NK-92 treated with Interleukin-12 subunit alpha and Interleukin-12 subunit beta, amount 100 ng/mL, for 24 hours (cell line): ENCODE measurements at places on chromosomes 16 and 17.

DNA sequence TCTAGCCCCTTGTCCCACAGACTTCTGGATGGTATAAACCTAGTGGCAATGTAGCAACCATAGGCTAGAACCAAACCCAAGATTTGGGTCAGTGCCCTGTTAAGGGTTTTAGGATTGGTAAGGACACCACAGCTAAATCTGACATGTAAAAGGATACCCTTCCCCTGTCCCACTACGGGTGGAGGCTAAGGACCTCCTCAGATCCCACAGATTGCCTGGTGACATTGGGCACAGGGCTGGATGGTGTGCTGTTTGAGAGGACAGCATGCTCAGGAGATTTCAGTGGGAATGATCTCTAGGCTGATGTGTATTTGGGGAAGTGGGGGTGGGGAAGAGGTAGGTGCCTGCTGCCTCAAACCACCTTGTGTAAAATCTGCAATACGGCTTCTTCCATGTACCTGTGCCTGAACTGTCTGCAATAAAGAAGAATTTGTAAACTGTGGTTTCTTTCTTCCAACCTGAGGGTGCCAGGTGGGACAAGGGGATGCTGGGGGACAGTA, 671 bp upstream of the EDC4 start:
- DNase-seq: no peak

DNA sequence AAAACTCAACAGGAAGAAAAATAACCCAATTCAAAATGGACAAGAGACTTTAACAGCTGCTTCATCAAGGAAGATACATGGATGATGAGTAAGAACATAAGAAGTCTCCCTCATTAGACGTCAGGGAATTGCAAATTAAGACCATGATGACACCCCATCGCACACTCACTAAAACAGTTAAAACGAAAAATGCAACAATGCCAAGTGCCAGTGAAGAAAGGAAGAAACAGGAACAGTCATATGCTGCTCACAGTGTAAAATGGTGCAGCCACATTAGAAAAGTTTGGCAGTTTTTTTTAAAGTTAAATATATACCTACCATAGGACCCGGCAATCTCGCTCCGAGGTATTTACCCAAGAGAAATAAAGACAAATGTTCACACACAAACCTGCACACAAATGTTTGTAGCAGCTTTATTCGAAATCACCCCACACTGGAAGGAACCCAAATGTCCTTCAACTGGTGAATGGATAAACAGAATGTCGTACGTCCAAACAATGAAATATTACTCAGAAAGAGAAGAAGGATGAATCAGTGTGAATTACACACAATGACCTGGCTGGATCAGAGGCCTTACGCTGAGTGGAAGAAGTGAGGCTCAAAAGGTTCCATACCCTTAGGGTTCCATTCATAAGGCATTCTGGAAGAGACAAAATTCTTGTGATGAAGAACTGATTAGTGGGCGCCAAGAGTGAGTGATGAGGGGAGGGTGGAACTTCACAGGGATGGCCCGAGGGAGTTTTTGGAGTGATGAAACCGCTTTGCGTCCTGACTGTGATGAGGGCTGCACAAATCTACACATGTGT, 110.3 kb downstream of the C16orf95 start:
- DNase-seq: no peak

DNA sequence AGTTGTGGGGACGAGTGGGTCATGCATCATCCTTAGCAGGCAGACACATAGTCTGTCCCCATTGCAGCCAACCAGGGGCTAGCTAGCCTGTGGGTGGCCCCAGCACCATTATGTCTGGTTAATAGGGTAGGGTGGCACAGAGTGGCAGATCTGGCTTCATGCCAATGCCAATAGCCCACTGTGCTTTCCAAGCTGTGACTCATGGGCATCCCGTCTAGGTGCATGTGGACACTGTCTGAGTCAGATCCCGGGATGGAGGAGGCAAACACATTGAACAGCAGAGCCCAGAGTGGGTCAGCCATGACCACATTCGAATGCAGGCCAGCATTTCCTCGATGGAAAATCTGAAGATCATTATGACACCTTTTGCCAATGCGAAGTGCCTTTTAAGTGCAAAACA, 2.5 kb downstream of the HS3ST2 start:
- DNase-seq: no peak

DNA sequence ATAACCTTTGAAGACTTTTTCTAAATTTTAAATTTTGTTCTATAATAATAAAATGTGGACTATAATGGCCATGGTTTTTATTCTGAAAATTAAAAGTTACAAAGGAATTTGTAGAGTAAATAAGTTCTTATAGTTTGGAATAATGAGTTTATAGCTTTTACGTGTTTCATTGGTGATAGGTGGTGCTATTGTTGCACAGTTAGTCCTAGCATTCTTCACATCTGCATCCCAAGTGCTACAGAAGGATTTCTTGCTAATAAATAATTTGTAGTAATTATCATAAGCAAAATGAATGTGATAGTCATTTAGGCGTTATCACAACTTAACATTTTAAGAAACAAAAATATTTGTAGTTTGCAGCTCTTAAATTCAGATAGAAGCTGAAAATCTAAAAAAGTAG, 67.9 kb downstream of the BCAS3 start:
- DNase-seq: no peak

- DNase-seq: no peak
Observed at GRCh38 chr16:57646388-57647039, 18.1 kb downstream of the ADGRG1 start.

GRCh38 chr16:54320697-54321340, 34.2 kb upstream of the IRX3 start:
- no peak for DNase-seq

DNA sequence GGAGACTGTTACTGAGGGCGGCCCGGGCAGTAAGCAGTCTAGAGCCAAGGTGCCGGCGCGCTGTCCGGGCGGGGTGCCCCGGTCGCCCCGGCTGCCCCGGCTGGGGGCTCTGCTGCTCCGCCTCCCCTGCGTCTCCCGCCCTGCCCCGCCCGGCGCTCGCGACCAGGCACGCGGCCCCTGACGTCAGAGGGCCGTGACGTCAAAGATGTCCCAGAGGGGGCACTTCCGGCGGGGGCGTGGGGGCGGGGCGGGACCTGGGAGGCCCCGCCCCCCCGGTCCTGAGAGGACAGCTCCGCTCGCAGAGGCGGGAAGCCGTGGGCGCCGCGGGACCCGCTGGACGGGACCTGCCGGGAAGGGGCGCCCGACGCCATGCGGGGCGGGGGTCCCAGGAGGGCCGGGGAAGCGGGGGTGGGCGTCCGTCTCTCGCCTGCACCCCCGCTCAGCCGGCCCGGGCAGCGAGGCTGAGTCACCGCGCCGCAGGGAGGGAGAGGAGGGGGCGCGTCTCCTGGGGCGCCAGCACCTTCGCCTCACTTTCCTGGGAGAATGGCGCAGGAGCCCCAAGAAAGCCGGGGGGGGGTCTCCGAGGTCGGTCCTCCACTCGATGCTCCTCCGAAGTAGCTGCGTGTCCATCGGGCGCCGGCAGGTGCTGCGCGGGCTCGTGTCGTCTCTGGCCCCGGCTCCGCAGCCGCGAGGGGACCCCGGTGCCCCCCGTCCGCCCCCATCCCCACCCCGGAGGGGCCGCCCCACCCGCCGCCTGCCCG, 4.4 kb upstream of the HIC1 start:
- DNase-seq: no peak

DNA sequence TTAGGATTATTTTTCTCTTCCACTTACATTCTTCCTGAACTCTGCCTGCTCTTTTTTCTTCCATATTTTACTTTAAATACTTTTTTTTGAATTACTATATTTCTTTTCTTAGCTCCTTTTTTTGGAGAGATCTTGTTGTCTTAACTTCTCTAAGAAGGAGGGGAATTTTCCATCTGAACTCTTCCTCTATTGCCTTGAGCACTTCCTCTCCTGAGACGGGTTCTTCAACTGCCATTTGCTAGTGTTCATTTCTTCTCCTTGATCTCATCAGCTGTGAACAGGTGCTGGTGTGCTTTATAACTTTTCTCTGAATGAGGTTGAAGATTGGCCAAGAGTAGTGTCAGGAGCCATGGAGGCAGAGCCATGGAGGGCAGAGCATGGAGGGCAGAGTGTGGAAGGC, 15.1 kb upstream of the CD300LD start:
- DNase-seq: no peak

- DNase-seq: no peak
Observed at GRCh38 chr16:10999300-10999699, 54.9 kb downstream of the CLEC16A start.

- no peak for DNase-seq
Observed at GRCh38 chr17:43702637-43703036, 40.9 kb upstream of the MEOX1 start.

DNA sequence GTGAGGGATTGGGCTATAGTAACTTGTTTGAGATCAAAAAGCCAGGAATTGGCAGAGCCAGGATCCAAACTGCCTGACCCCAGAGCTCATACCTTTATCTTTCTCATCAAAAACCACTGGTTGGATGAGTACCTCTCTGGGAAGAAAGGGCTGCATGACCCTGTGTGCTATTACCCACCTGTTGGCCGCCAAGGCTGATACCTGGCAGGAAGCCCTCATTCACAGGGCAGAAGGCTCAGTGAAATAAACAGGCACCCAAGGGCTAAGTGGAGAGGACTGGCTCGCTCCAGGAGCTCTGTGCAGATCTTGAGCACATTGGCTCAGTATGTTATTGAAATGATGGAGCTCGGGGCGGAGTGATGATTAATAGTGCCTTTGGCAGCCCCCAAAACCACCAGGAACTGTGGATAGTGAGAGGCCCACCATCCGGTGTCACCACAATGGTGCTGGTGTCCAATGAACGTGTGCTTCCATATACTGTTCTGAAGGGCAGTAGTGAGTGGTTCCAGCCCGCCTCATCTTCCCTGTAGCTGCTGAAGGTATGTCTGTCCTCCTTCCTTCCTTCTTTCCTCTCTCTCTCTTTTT, 197.6 kb downstream of the MSI2 start:
- DNase-seq: no peak

DNA sequence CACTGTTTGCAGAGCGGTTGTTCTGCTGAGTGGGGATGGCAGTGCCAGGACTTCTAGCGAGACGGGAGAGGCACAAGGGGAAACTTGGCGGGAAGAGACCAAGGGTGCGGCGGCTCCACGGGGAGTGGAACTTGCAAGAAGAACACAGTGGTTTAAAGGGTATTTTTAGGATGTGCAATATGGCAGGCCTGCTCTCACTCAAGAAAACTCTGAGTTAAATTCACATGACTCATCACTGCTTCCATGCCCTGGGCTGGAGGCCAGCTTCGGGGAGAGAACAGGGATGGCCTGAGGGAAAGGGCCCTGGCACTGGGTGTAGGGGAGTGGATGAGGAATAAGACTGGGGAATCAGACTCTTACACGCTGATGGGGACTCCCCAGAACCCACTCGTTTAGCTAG, 13.3 kb upstream of the CD300LD start:
- no peak for DNase-seq

DNA sequence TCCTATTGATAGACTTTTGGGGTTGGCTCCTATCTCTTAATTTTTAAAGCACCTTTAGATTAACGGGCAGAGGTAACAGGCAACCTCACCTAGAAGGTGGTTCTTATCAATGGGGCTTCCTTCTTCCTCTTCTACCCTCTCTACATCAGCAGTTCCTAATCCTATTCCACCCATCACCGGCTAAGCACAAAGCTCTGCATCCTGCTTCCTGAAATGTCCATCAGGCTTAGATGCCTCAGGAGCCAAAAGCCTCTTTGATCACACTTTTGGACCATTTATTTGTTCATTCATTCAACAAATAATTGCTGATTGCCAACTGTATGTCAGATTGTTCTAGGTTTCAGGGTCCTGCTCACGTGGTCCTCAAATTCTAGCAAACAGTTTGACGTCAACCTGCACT, 586.0 kb downstream of the TOX3 start:
- DNase-seq: no peak

DNA sequence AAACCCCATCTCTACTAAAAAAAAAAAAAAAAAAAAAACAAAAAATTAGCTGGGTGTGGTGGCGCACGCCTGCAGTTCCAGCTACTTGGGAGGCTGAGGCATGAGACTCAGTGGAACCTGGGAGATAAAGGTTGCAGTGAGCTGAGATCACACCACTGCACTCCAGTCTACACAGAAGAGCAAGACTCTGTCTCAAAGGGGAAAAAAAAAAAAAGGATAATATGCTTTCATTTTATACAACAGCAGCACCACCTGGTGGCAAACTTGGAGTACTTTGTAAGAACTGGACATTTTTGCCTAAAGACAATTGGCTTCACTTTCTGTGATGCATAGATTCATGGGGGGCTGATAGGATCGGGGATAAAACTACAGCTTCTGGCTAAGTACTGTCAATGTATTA, 8.5 kb downstream of the CHTF8 start:
- DNase-seq: no peak

DNA sequence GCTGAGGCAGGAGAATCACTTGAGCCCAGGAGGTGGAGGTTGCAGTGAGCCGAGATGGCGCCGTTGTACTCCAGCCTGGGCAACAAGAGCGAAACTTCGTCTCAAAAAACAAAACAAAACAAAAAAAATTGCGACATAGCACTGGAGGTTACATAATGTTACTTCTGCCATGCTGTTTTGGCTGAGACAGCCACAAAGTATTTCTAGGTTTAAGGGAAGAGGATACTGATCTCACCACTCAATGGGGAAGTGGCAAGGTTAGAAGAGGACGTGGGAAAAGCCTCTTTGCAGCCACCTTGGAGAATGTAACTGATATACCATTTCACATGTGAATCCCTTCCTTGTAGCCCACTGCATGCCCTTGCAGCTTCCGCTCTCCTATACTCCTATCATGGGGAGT, 131.2 kb upstream of the NLRP1 start:
- DNase-seq: no peak

- DNase-seq: no peak
Observed at GRCh38 chr16:29644973-29645693, 17.9 kb upstream of the SPN start.

GRCh38 chr17:34140006-34140405, 115.1 kb upstream of the CCL2 start:
- DNase-seq: no peak

GRCh38 chr16:704552-705380, 835 bp downstream of the FBXL16 start:
- DNase-seq: no peak

DNA sequence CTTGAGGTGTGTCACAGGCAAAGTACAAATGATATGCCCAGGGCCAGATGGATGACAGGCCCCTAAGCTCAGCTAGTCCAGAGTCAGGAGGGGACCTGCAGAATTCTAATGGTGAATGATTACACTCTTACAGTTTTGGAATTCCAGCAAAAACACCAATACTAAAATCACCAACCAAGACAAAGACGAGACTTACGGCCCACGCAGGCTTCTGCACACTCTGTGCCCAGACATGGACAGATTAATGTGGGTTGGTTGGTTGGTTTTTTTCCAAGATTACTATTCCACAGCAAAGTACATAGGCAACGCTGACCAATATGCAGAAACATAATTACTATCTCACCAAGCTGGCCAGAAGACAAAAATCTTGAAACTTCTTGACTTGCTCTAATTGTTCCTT, 9.7 kb downstream of the ADCY9 start:
- no peak for DNase-seq

DNA sequence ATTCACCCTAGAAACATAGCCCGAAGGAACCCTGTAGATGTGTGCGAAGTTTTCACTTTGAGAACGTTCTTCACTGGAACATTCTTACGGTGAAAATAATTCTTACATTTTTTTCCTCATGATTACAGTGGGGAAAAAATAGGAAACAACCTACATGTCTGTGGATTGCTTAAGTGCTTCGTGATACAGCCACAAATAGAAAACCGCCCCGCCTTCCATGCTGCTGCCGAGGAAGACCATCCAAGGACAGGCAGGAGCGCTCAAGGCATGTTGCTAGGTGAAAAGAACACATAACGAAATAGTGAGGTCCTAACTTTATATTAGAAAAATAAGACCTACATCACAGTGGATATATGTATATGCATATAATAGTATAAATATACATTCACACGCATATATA, 78.8 kb downstream of the BMERB1 start:
- no peak for DNase-seq
